ENCODE measurements at places on chromosomes 4 and X. TPM values are rescaled to one million over a fixed set of nuclear protein-coding genes. Genes with fewer than 3 reads are reported as not detected.

DNA sequence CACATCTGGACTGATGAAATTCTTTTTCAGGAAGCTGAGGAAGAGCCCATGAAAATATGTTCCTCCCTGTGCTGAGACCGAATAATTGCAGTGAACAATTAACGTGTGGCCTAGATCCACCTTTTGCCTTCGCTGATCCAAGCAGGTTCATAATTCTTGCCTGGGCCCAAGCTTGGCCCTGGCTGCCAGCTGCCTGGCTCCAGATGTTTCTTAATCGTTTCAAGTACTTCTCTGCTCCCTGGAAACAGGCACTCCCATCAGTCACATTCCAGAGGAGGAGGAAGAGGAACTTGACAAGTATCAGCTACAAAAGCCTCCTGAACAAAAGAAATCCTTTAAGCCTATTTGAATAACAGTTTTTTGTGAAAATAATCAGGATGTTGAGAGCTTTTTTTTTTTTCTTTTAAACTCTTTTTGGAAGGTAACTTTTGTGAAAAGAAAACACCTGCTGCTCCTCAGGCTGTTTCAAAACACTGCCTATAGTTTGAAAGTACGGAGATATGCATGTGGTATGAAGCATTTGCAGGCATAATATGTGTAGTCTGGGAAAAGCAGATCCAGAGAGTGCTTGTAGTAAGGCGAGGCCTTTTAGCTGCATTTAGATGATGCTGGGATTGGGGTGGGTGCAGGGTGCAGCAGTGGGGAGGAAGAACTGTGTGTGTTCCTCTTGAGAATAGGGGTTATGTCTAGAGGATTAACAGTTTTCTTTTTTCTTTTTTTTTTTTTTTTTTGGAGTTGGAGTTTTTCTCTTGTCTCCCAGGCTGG lies 154.4 kb downstream of the PTTG2 start:
- H3K4me1 ChIP-seq, result peaks cover 22% of the 10 kb centered on the region
- H3K27ac ChIP-seq, result peak overlapping the region; percentile 60
- H3K4me3 ChIP-seq, result peak overlapping the region; percentile 9
- no peaks in the 10 kb centered on the region for H3K27me3 ChIP-seq
- peaks cover 26% of the 10 kb centered on the region for H3K36me3 ChIP-seq

DNA sequence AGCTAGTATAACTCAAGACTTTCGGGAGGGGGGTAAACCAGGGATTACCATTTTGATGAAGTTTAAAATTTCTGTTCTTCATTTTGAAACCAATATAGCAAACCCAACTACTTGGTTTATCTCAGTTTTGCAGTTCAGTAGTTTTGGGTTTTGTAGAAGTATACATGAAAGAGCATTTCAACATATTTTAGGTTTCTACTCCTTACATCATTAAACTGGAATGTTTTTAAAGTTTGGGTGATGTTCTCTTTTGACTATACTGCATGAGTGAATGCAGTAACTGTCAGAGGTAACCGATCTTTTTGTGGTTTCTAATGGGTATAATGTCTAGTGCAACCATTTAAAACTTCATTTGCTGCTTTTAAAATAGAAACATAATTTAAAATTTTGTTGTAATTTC lies 248.3 kb upstream of the MAD2L1 start:
- no peaks in the 10 kb centered on the region for H3K27me3 ChIP-seq
- H3K4me3 ChIP-seq, result no peak overlapping the region
- H3K36me3 ChIP-seq, result peaks cover 6% of the 10 kb centered on the region
- H3K27ac ChIP-seq, result no peak overlapping the region
- H3K4me1 ChIP-seq, result no peaks in the 10 kb centered on the region
- DNase-seq, result no peak

DNA sequence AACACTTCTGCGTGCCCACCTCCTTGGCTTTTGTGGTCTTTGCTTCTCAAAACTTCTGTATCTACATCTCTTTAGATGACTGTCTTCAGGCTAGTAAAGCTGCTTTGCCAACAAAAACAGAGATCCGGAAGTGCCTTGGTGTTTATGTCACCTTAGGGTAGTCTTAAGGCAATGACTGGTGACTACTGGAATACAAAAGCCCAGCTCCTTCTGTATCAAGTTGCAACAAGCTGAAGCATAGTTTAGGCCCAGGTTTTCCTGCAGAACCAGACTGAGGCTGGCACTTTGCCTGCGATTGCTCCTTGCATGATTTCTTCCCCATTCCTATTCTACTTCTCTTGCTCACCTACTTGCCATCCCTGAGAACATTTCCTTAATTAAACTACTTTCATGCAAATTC lies 333.8 kb downstream of the DMD start:
- H3K4me1 ChIP-seq, result peaks cover 3% of the 10 kb centered on the region
- no peaks in the 10 kb centered on the region for H3K27me3 ChIP-seq
- H3K36me3 ChIP-seq, result no peaks in the 10 kb centered on the region
- H3K27ac ChIP-seq, result no peak overlapping the region

DNA sequence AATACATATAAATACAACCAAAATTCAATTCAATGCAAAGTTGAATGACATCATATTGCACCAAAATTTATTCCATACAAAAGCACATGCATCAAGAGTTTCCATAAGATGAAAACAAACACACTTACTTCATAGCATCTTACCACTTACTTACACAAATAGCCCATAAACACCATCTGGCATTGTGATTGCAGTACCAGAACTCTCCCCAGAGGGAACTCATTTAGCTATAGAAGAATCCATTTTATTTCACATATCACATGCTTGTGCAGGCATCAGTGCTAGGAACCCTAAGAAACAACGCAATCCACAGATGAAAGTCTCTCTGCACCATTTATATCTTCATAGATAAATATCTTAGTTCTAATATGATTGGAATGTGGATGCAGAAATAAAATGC lies 77.9 kb downstream of the SLC7A11 start:
- no peak for DNase-seq
- no peak overlapping the region for H3K4me3 ChIP-seq
- H3K4me1 ChIP-seq, result no peaks in the 10 kb centered on the region
- H3K36me3 ChIP-seq, result no peaks in the 10 kb centered on the region
- no peaks in the 10 kb centered on the region for H3K27me3 ChIP-seq
- H3K27ac ChIP-seq, result no peak overlapping the region

GRCh38 chr4:90084967-90085295 lies 42.3 kb upstream of the CCSER1 start:
- H3K4me1 ChIP-seq, result no peaks in the 10 kb centered on the region
- no peaks in the 10 kb centered on the region for H3K36me3 ChIP-seq
- no peak for DNase-seq
- H3K27ac ChIP-seq, result no peak overlapping the region
- no peak overlapping the region for H3K4me3 ChIP-seq

Gene ENAM
- total RNA-seq, result not detected

Gene EMCN
- not detected for total RNA-seq

Gene AGTR2
- total RNA-seq, result not detected

Gene PGAM4
- 0.52 TPM for total RNA-seq

Data from H9 (cell line).